ENCODE measurements at places on chromosomes 3 and 15.

DNA sequence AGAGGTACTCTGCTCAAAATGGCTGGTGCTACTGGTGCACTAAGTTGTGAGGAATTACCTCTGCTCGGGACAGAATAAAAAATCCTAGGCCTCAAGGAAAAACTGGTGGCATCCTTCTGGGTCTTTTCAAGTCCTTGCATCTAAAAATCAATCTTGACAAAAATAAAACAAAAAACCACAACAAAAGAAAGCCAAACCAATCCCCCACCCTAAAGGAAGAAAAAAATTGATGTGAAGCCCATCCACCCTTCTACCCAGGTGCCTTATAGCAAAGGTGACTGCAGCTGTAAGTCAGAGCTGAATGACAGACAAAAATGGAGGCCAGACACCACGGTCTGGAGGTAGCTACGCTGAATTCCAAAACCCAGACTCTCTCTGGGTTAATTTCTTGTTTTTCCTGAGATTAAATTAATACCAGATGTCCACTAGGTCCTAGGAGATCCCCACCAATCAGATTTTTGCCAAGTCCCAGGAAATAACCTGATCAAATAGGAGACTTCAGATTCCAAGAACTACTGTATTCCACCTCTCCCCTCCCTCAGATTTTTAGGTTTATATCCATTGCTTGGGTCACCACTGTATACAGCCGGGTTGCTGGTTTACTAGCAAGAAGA lies 33.5 kb downstream of the ABCC5 start:
- DNase-seq = no peak

GRCh38 chr3:45579251-45579650 lies 15.3 kb upstream of the LIMD1 start:
- no peak for DNase-seq

DNA sequence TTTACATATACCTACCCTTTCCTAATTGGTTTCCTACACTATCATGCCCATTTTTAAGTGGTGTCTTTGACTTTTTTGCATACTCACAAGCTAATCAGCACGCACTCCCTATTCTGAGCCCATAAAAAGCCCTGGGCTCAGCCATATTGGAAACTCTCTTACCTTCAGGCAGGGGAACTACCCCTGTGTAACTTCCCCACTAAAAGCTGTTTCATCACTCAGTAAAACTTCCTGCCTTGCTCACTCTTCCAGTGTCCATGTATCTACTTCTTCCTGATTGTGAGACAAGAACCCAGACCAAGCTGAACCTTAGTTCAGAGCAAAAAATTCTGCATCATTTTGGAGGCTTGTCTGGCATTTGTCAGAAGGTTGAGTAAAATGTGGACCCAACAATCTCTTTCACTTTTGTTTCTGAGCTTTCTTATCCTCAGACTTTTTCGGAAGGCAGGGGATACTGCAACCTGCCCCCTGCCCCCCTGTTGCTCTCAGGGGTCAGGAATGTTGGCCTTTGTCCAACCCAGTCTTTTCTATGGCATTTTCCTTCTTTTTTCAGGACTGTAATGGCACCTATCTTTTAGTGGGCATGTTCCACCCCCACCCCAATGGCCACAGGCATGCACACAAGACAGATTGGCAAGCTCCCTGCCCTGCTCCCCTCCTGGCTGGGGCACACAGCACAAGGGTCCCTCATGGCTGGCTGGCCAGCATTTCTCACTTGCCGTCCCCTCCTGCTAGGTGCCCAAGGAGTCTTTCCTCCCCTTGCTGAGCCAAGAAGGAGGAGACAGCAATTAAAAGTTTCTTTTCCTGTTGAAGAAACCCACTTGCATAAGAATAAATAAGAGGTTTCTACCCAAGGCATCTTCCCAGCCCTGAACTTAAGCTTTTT lies 26.3 kb upstream of the TMEM45A start:
- no peak for DNase-seq

GRCh38 chr15:25716414-25717126 lies 146.6 kb downstream of the ATP10A start:
- DNase-seq = no peak

GRCh38 chr3:62558549-62559112 lies 185.3 kb upstream of the FEZF2 start:
- DNase-seq = no peak

- no peak for DNase-seq
These were observed 168.0 kb downstream of the GMNC start for GRCh38 chr3:190694335-190695001.

- DNase-seq = no peak
These were observed 418.8 kb upstream of the NR2F2 start for GRCh38 chr15:95911570-95912279.

DNA sequence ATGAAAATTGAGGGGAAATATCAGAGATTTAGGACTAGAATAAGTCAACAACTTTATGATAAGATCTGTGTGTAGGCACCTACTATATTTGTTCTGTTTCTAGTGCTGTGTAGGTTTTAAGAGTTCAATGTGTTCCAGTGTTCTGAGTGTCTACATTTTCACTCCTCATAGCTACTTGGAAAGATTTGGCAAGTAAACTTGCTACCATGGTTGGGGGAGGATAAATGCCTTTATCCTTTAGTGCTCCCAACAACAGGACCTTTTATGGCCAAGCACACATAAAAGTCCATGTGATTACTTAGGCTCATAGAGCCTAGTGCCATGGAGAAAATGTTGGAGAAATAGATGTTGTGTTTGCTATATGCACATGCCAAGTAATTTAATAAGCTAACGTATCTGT lies 64.0 kb downstream of the LYSMD4 start:
- no peak for DNase-seq

GRCh38 chr3:99339222-99339621 lies 299.2 kb upstream of the COL8A1 start:
- no peak for DNase-seq

DNA sequence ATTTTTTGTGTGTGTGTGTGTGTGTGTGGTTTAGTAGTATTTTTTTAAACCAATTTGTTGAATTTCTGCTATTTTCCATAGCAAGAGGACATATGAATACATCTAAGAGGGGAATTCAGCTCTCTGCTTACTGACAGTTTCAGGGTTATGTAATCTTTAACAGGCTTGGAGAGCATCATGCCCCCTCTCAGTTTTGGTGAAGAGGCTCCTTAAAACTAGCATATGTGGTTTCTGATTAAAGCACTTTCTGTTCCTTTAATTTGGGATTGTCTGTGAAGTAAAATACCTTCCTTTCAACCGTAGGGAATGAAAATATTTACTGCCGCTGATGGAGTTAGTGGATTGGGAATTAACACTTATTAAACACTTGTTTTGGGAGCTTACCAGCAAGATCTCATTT lies 19.4 kb upstream of the NFKBIZ start:
- DNase-seq = no peak

GRCh38 chr15:38885471-38885952 lies 320.9 kb upstream of the RASGRP1 start:
- no peak for DNase-seq

- DNase-seq = no peak
These were observed 655.7 kb upstream of the ARPP21 start for GRCh38 chr3:34983631-34984030.

DNA sequence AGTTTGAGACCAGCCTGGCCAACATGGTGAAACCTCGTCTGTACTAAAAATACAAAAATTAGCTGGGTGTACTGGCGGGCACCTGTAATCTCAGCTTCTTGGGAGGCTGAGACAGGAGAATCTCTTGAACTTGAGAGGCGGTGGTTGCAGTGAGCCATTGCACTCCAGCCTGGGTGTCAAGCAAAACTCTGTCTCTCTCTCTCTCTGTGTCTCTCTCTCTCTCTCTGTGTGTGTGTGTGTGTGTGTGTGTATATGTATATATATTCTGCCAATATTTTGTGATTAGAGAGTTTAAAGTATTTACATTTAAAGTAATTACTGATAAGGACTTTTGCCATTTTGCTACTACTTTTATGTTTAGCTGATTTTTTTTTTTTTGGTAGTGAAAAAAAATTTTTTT lies 15.7 kb downstream of the RBM6 start:
- no peak for DNase-seq

- DNase-seq = no peak
These were observed 15.7 kb upstream of the USF3 start for GRCh38 chr3:113712129-113712528.

DNA sequence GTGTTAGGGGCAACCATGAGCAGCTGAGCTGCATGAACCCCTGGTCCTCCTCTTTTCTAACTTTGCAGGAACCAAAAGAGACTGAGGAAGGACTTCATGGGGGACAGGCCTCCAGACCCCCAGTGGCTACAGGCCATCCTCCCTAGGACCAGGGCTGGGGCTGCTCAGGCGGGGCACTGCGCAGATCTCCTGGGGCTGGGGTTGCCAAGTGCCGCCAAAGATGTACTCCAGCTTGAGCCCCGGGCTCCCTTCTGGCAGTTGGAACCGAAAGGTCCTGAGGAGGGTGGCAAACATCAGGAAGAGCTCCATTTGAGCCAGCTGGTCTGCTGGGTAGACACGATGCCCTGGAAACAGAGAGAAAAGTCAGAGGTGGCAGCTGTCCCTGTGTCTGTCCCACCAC lies 11.1 kb upstream of the PARL start:
- no peak for DNase-seq

- DNase-seq = no peak
These were observed 60.5 kb downstream of the DLG1 start for GRCh38 chr3:197237897-197238296.

DNA sequence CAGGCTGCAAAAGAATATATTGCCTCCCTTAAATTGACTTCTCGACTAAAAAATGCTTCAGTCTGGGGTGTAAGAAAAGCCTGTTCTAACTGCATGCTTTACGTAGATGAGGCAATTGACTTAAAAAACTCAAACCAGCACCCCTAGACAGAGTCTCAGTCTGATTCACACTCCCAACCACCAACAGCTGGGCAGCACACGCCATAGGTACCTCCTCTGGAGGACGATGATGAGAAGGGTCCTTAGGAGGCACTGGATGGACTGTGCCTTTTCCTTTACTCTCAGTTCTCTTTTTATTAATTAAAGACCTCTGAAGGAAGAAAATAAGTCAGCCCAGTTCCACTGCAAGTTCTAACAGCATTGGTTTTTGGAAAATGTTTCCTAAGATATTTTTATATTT lies 175.0 kb downstream of the PDZRN3 start:
- DNase-seq = no peak

GRCh38 chr15:31585240-31585639 lies 258.6 kb downstream of the KLF13 start:
- DNase-seq = no peak

GRCh38 chr3:118088696-118089095 lies 946.0 kb downstream of the IGSF11 start:
- DNase-seq = no peak

DNA sequence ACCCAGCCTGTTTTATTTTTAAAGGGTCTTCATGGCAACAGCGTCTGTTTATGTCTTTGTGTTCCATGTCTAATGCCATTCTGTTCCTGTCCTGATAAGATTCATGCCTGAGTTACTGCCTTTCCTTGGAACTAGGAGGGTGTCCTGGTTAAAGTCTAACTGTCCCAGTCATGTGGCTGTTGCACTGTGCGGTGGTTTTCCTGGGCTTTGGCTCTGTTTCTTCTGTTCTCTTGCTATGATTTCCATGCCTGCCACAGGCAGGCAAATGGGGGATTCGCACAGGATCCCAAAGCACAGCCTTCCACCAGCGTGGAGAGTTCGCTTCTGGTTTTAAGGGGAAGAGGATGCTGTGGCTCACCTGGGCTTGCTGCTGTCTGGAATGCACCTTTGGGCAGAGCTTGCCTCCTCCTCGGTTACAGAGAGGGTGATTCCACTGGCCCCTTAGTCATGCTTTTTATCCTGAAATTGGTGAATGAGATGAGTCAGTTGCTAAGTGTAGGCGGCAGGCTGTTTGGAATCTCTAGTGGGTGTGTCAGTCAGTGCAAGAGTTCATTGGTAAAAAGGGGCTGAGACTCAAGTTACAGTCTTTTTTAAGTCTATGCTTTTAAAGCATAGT lies 86.8 kb downstream of the CCK start:
- DNase-seq = no peak

DNA sequence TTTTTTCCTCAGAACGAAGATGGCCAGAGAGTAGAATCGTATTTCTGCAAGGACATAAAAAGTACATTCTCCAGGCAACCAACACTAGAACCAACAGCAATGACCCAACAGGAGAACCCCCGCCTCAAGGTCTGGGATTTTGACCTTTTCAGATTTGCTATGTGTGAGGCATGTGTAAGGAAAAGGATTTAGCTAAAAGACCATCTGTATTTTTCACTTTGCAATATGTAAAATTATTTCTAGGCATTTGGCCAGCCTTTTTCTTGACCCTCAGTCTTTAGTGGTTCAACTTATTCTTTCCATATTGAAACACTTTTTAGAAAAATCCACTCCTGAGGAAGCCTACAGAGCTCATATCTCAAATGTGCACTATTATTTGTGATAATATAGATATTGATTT lies 219.2 kb upstream of the GOLGA6L4 start:
- DNase-seq = no peak

- DNase-seq = no peak
These were observed 26.4 kb downstream of the ADCY5 start for GRCh38 chr3:123422457-123422856.

DNA sequence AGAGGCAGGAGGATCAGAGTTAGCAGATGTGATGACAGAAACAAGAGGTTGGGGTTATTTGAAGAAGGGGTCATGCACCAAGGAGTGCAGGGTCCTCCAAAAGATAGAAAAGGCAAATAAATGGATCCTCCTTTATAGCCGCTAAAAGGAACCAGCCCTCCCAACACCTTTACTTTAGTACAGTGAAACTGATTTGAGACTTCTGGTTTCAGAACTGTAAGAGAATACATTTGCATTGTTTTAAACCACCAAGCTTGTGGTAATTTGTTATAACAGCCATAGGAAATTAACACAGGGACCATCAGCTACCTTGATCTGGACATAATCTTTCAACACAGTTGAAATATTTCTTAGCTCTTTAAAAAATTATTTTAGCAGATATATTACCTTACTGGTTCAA lies 166.6 kb downstream of the TIGIT start:
- no peak for DNase-seq

Measured in activated CD8-positive, alpha-beta memory T cell treated with anti-CD3 and anti-CD28 coated beads for 1 hour (primary cell).